ENCODE measurements at places on chromosomes 6 and 20.

DNA sequence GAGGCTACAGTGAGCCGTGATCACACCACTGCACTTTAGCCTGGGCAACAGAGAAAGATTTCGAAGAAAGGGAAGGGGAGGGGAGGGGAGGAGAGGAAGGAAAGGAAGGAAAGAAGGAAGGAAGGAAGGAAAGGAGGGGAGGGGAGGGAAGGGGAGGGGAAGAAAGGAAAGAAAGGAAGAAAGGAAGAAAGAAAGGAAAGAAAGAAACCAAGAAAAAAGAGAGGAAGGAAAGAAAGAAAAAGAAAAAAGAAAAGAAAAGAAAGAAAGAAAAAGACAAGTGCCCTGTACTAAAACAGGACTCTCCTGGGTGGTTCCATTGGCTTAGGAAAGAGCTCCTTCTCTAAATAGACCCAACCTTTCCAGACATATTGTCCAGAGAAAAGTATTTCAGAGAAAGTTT lies 136.6 kb downstream of the PXDC1 start:
- DNase-seq = no peak

DNA sequence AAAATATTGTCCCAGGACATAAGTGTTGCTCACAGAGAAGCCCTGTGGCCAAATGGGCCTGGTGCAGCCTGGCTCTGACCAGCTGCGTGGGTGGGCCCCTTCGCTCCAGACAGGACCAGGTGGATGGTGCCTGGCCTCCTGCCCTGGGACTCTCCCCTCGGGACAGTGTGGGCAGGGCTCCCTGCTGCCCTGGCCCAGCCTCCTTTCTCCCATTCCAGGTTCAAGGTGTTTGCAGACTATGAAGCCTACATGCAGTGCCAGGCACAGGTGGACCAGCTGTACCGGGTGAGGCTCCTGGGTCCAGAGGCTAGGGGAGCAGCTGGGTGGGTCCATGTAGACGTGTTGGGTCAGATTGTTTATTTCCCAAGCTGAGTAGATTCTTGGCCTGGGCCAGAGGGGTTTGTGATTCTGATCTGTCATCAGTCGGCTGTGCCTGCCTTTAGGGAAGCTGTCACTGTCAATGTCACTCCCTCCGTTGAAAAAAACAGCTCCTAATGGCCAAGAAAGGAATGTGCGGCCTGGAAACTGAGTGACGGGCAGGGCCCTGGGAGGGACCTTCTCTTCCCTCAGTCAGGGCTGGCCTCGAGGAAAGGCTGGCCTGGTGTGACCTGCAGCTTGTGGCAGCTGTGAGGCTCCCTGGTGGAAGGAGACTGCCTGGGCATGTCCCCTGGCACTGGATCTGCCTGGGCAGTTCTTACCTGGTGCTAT lies 47.7 kb downstream of the PYGB start:
- DNase-seq = no peak

- no peak for DNase-seq
These were observed 118.5 kb downstream of the DLL1 start for GRCh38 chr6:170172392-170172791.

- no peak for DNase-seq
These were observed 1.4 kb downstream of the AARS2 start for GRCh38 chr6:44311767-44312166.

DNA sequence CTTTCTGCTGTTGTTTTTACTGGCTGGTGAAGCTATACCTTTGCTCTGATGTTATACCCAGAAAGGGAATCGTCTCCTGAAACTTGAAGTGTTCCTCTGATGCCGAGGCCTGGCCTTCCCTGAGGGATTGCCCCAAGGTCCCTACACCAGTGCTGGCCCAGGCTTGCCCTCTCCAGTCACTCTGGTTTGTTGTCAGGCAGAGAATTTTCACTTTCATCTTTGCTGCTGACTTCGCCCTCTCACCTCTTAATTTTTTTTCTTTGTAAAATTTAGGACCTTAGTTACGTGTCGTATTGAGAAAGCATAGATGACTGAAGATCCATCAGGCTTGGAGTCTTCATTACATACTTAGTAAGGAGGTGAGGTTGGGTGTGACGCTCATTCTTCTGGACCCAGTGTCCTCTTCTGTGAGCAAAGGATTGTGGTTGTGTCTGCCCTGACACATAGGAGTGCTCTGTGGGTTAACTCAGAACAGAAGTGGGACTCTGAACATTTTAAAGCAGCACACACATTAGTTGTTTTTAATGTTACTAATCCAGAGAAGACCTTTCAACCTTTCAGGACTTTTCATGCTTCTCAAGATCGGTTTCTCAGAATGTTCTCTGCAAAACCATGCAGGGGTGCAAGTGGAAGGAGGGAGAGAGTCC lies 45.4 kb downstream of the TULP4 start:
- DNase-seq = no peak

GRCh38 chr6:52514514-52514913 lies 62.3 kb downstream of the TRAM2 start:
- no peak for DNase-seq

GRCh38 chr20:49832632-49833327 lies 20.2 kb downstream of the SLC9A8 start:
- DNase-seq = no peak

GRCh38 chr6:109381061-109381746 lies 1.1 kb downstream of the CD164 start:
- peak; percentile 47 for DNase-seq

DNA sequence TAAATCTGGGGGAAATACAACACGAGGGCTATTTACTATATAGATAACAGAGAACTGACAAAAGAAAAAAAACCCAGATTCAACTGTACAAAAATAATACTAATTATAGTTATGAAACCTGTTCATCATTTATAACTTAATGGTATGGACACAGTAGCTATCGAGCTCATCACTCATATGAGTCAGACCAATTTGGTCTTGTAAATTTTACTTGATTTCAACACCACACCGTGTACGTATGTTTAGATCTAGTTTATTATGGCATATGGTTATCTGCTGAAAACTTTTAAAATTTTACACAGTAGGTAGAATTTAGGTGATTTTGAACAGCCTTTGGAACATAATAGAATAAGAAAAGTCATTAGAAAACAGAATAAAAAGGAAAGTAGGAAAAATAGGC lies 5.5 kb downstream of the MYLK4 start:
- DNase-seq = no peak

DNA sequence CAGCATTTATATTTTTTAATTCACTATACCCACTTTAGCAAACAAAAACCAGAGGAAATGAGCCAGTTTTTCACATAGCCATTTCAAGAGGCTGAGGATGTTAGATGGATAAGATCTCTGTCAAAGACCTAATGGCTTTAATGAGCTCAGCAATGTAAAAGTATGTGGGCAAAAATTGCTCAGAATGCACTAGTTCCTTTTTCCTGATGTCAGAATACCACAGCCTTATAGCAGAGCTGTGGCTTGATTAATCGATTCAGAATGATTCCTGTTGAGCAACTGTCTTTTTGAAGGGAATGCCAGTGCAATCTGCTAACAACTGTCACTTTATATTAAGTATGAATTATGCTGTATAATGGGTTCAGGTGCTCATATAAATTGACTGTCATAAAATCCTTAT lies 100.6 kb upstream of the HIVEP1 start:
- DNase-seq = no peak

DNA sequence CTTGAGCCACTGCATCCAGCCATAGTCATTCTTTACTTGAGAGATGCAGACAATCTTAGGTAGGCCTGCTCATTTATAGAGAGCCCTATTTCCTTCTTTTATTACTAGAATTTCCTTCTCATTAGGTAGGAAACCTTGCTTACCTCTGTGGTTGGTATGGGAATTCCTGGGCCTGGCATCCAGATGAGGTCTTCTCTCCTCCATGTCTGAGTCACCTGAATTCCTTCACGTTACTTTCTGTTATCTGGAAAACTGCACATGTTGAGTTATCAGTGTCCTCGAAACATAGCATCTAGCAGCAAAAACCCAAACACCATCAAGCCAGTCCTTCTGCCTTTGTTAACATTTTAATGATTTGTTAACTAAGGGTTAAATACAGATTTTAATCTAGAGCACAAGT lies 2.2 kb downstream of the ZNFX1 start:
- no peak for DNase-seq

DNA sequence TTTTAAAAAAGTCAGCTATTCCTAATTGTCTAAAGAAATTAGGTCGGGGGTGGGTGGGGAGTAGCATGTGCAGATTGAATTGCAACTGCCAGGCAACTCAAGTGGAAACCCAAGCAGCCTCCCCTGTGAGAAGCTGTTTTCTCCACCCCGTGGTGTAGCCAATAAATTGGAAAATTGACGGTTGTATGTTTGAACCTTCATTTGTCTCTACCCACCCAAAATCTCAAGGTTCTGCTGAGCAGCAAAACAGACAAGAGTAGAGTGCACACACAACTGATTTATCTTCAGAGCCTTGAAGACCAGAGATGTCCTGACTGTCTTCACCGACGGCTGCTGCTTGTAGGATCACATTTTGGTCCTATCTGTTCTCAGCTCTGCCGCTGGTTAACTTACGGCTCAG lies 88.5 kb downstream of the DTD1 start:
- no peak for DNase-seq

- peak; percentile 85 for DNase-seq
These were observed 5.1 kb downstream of the TP53INP2 start for GRCh38 chr20:34709044-34709830.

Measured in NCI-H1105 treated with DMSO at 0.1 percent for 48 hours (cell line).